ENCODE measurements at places on chromosomes 7 and 10.

DNA sequence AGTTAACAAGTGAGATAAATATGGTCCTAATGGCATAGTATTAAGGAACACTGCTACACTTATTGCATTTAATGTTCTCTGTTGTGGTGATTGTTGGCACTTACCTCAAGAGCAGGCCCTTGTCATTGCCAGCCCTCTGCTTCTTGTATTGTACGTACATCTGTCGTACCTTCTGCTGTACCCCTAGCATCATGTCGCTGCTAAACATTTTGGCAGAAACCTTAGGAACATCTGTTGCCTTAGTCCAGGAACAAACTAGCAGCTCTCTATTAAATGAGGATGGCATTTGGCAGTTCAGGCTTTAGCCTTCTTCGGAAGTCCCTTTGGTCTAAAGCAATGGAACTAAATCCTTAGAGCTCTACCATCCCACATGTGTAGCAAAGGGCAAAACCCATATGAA lies 47.6 kb downstream of the PRKG1 start:
- DNase-seq = no peak

DNA sequence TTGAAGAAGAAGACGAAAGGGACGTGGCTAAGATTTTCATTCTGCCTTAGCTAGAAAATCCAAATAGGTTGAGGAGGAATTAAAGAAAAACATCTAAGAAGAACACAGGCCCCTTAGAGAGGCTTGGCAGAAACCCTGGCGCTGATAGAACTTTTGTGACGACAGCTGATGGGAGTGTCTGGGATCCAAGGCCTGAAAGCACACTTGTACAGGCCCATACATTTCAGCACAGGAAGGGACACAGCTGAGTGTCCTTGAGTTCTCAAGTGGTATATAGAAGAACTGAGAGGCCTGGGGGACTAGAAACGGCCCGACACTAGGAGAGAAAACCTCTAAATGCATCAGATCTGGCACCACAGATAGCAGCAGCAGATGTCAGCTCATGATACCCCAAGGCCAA lies 39.5 kb downstream of the PRPS1L1 start:
- DNase-seq = no peak

DNA sequence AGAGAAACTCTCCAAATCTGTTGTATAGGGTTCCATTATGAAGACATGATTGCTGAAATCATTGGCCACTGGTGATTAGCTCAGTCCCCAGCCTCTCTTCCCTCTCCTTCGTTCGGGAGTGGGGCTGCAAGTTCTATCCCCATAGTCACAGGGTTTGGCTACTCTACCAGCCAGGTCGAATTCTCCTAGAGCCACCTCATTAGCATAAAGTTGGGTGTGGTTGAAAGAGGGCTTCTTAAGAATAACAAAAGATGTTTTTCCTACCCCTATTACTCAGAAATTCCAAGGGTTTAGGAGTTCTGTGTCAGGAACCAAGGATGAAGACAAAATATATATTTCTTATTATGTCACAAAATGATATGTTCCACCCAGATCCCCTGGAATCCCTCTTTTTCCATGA lies 166.2 kb upstream of the YAE1 start:
- no peak for DNase-seq

- DNase-seq = no peak
Observed at GRCh38 chr10:62749093-62749683, 55.3 kb upstream of the ADO start.

GRCh38 chr10:13857451-13857850 lies 270.7 kb downstream of the PRPF18 start:
- no peak for DNase-seq

- no peak for DNase-seq
Observed at GRCh38 chr7:48781752-48782151, 142.6 kb upstream of the CDC14C start.

- no peak for DNase-seq
Observed at GRCh38 chr7:106731187-106731586, 70.2 kb upstream of the CCDC71L start.

- no peak for DNase-seq
Observed at GRCh38 chr7:85614684-85615083, 427.8 kb upstream of the SEMA3D start.

DNA sequence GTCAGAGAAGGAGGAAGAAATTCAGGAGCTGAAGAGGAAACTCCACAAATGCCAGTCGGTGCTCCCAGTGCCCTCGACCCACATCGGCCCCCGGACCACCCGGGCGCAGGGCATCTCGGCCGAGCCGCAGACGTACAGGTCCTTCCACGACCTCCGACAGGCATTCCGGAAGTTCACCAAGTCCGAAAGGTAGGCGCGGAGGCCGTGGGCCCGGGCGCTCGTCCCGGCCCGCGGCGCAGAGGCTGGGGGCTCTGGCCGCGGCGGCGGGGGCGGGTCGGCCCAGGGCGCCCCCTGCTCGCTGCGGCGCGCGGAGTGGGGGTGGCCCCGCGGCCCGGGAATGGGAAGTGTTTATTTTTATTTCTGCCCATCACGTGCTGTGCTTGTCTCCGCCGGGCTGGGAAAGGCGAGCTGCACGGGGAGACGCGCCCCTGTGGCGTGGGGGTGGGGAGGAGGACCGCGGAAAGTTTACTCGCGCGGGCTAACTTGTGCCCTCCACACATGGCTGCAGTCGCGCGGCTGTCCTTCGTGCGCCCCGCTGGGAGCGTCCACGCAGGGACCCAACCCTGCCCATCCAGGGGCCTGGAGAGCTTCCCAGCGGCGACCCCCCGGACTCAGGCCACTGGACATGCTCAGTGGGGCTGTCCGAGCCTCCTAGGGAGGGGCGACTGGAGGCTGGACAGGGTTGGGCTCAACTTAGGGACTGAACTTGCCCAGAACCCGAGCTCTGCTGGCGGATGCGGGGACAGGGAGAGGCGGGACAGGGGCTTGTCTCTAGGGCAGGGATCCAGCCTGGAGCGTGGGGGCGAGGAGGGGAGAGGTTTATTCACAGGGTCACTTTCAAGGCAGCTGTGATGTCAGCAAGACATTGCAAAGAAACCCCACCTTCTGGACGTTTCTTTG lies 82.6 kb upstream of the PRKG1 start:
- DNase-seq = no peak

- DNase-seq = no peak
Observed at GRCh38 chr10:10938676-10939075, 79.0 kb upstream of the CELF2 start.

- no peak for DNase-seq
Observed at GRCh38 chr10:103852856-103853255, 2.5 kb downstream of the SH3PXD2A start.

GRCh38 chr10:132316133-132316532 lies 8.4 kb upstream of the STK32C start:
- DNase-seq = no peak

GRCh38 chr7:66043681-66044497 lies 31.7 kb upstream of the ASL start:
- DNase-seq = no peak

DNA sequence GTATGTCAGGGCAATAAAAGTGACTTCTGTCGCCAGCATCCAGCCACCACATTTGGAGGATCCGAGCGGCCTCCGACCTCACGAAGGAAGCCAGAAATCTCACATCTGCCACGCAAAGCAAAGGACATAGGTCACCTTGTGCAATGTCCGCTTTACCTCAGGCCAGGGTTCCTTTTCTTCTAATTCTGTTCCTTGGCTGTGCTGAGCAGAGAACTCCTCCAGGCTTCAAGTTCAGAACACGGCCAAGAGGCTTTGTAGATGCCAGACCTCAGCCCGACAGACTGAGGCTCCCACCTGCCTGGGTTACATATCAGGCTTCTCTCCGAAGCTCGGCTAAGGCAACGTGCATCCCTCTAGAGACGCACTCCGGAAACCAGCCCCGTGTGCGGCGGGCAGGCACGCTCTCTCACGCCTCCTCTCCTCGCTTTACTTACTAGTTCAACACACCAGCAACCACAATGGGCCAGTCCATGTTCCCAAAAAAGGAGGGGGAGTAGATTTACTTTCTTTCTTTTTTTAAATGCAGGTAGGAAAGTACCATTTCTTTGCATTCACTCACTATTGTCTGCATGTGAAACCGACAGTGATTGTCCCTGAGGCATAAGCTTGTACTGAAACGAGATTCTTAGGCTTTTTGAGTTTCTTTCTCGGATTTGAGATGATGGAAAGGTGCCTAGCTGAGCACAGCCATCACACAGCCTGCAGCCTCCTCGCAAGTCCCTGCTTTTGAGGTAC lies 122.4 kb upstream of the AFAP1L2 start:
- DNase-seq = no peak

GRCh38 chr10:132869621-132870020 lies 72.7 kb downstream of the CFAP46 start:
- no peak for DNase-seq

- no peak for DNase-seq
Observed at GRCh38 chr10:33136781-33137180, 178.8 kb upstream of the ITGB1 start.

GRCh38 chr10:96890172-96890513 lies 58.0 kb downstream of the LCOR start:
- DNase-seq = no peak

- DNase-seq = no peak
Observed at GRCh38 chr7:114818501-114818900, 103.4 kb upstream of the MDFIC start.

- DNase-seq = no peak
Observed at GRCh38 chr10:32985775-32986350, 27.8 kb upstream of the ITGB1 start.

- DNase-seq = no peak
Observed at GRCh38 chr10:89615824-89616223, 29.2 kb downstream of the PANK1 start.

DNA sequence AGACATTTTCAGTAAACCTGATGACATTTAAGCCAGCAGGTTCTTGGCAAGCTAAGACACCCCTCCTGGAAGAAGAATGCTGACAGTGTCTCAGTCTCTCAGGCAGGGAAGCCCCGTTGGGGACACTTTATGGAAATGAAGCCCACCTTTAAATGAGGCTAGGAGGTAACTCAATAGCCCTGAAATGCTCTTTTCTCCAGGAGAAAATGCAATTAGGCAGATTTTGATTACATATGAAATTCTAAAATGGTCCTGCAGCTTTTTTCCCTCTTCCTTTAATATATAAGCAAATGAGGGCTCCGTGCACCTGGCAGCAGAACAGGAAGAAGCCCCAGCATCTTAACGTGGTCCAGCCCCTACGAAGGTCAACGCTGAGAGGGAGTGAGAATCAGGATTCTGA lies 65.8 kb upstream of the CHST15 start:
- no peak for DNase-seq

DNA sequence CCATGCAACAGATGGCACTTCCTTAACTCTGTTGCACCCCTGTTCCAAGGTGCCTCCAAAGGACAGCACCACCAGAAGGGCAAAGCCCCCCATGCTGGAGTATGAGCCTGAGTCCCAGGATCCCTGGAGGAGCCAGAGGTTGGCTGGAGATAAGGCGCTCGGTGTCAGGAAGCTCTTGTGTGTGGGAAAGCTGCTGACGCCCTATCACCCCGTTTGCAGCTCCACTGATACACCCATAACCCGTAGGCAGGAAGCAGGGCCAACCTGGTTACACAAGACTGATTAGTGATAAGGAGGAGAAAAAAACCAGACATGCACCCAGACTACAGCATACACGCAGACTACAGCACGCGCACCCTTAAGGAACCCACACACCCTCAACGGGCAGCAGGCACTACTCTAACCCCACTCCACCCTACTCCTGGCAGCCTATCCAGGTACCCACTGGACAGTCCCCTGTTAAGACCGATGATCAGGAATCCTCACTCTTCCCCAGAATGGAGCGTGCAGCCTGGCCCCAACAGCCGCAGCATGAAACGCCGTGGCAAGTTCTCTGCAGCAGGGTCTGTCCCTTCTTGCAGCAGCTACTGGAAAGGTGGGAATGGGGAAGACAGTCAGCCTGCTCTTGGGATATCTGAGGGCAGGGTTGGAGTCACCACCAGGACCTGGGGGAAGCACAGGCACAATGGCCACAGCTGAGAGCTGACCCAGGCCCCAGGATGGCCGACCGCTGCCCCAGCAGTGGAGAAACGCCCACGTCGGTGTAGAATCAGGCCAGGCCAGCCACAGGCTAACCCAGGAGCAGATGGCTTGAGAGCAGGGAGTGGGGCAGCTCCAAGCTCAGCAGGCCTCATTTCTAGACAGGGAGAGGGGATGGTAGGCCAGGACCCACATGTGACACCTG lies 38.3 kb upstream of the TUBB8 start:
- no peak for DNase-seq

- no peak for DNase-seq
Observed at GRCh38 chr7:129041142-129042085, 13.5 kb downstream of the TNPO3 start.

DNA sequence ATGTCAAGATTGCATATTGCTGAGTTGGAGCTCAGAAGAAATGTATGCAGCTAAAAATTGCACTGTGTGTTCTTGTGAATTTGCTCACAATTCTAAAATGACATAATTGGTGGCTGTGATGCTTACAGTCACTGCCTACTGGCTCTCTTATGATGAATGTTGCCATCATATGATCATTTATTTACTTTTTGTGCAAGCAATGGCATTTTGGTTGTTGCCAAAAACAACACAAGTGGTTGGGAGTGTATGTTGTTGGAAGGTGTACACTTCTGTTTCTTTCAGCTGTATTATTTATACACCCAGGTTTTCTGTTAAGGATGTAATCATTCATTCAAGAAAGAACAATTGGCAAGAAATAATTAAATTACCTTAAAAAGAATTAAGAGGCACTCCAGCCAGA lies 28.9 kb downstream of the PON1 start:
- DNase-seq = no peak

- DNase-seq = no peak
Observed at GRCh38 chr10:111206521-111206920, 129.7 kb downstream of the ADRA2A start.

- DNase-seq = peak; percentile 51
Observed at GRCh38 chr10:62076891-62077290, 175.4 kb downstream of the ARID5B start.

- DNase-seq = no peak
Observed at GRCh38 chr10:75018686-75019307, 92.7 kb upstream of the SAMD8 start.

- no peak for DNase-seq
Observed at GRCh38 chr10:90028312-90028711, 326.9 kb downstream of the KIF20B start.

DNA sequence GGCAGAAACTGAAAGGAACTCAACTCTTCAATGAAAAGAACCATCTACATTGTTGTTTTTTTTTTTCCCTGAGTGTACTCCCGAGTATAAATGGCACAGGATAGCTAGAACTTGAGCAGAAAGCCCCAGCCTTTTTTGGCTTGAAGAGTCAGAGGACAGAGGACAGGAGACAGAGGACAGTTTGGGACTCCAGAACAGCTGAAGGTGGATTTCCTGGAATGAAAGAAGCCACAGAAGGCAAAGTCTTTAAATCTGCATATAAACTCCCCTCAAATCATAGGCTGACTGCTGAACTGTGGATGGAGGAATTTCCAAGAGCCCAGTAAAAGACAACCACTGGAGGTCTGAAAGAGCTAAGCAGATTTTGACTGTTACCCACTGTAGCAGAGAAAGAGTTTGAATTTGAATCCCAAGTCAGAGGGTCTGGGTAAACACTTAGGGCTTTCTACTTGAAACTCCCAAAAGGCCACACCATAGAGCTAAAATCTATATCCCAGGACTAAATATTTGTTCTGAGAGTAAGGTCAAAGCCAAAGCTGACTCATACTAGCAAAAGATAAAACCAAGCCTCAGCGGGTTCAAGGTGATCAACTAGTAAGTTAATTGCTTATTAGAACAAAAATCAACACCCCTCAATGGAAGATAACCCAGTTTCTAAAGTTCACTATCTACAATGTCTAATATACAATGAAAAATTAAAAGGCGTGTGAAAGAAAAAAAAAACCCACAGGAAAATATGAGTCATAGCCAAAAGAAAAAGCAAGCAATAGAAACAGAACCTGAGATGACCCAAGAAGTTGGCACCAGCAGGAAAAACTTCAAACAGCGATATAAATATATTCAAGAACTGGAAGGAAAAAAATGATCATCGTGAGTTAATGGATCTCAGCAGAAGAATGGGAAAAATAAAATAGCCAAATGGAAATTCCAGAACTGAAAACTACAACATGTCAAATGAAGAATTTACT lies 1.8 kb upstream of the OPN1SW start:
- no peak for DNase-seq

Measured in HS-27A (cell line).